ENCODE measurements at places on chromosomes 11 and 22.

GRCh38 chr11:107608809-107609208 lies 17.9 kb downstream of the ELMOD1 start:
- DNase-seq: no peak

DNA sequence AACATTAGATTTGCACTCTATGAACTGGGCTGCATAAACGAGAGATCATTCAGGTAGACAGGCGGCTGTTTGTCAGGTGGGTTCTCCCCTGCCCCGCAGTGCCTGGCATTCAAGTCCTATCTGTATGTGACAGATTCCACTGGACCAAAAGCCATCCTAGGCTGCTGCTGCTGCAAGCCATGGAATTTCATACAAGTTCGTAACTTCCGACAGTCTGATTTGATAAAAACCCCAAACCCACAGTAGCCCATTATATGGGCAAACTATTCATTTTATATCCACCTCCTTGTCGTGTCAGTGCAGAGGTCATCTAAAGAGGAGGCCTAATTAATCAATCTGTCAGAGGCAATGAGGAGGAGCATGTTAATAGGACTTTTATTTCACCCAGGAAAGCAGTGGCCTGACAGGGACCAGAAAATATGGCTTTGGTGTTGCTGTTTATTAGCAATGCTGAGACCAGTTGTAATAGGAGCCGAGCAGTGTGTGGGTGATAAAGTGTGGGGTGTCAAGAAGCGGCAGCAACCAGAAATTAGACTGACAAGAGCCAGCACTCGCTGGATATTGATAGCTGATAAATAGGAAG lies 124.2 kb downstream of the ARL14EP start:
- DNase-seq: no peak

DNA sequence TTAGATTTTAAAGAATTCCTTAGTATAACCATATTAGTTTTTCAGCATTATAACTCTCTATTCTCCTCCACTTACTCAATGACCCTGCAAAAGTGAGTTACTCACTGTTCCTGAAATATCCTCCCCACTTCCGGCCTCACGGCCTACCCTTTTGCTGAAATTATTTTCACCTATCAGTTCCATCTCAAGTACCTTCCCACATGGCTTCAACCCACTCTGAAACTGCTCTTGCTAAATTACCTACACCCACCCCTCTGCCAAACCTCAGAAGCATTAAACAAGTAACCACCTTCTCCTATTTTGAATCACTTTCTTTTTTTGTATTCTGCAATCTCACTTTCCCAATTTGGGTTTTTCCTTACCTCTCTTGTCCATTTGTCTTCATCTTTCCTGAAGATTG lies 37.7 kb downstream of the OR5P2 start:
- no peak for DNase-seq

- no peak for DNase-seq
Observed at GRCh38 chr11:2269601-2270321, 627 bp downstream of the ASCL2 start.

DNA sequence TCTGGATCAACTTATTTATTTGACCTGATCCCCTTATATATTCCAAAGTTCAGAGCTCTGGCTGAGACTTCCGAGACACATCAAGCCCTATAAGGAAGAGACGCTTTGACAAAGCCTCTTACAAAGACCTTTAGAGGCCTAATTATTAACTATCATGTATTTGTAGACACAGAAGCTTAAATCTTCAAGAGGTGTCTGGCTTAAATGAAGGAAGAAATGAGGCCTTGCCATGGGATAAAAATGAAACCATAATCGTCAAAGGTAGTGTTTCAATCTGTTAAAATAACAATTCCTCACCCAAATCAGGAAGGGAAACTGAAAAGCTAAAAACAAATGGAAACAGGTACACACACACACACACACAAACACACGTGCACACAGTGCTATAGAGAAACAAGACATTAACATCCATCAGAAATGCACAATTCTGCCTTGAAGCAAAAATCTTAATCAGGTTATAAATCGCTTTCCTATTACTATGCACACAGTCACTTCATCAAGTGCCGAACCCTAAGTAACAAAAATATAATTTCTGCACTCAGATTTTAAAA lies 50.2 kb downstream of the PITPNB start:
- DNase-seq: no peak

- DNase-seq: no peak
Observed at GRCh38 chr11:11454671-11455223, 101.7 kb upstream of the CSNK2A3 start.

GRCh38 chr11:57873196-57873911 lies 111.8 kb downstream of the CTNND1 start:
- no peak for DNase-seq

- no peak for DNase-seq
Observed at GRCh38 chr11:119320776-119321524, 4.0 kb upstream of the MCAM start.

DNA sequence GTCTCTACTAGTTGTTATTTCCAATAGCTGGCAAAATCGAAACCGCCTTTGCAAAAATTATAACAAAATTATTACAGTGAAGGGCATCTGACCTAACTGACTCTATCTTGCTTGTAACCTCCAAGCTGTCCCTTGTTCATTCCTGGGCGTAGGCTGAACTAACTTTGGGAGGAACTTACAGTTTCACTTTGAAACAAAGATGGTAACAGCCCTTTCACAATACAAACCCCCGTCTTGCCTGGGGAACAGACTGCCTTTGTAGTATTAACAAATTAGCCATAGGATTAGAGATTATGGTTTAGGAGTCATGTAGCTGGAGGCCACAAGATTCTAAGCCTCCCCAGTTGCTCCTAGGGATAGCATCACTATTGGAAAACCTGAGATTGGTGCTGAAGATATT lies 131.6 kb upstream of the HSD17B12 start:
- DNase-seq: no peak
